ENCODE measurements at places on chromosomes 2 and 18.

- peak; percentile 52 for DNase-seq
Observed at GRCh38 chr2:219521066-219521880, 7.0 kb downstream of the ASIC4 start.

GRCh38 chr2:56784046-56784445 is 600.3 kb downstream of the CCDC85A start:
- no peak for DNase-seq

DNA sequence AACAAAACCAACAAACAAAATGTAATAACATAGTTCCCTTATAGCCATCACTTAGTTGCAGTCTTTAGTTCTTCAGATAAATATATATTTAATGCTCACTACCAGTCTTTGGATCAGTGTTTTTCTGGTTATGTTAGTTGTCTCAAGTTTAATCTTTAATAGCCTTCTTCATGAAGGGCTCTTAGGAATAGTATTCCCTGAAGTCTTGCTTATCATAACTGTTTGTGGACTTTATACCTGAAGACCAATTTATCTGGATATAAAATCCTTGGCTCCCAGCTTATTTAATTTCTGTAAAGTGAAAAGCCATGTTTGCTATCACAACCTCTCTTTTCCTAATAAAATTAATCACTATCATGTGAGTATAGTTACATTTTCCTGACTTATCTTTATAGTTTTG is 379.7 kb downstream of the ARL6IP6 start:
- DNase-seq = no peak

GRCh38 chr2:203710952-203711351 is 4.5 kb downstream of the CD28 start:
- no peak for DNase-seq

GRCh38 chr2:183564726-183565125 is 440.5 kb downstream of the NUP35 start:
- no peak for DNase-seq

DNA sequence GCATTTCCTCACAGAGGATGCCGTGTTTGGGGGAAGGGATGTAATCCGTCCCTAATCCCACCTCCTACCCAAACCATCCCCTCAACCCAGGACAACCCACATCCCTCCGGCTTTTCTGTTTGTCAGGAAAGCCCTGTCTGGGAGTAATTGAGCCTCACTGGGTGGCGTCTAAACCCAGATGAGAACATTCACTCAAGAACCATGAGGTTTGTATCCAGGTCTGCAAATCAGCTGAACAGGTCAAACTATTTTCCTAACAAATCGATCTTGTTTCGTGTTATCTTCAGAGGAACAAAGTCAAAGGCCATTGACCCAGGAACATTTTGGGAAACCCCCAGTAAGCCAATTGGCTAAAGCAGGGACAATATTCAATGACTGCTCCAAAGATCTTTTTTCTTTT is 25.7 kb downstream of the CYP27C1 start:
- DNase-seq = no peak

DNA sequence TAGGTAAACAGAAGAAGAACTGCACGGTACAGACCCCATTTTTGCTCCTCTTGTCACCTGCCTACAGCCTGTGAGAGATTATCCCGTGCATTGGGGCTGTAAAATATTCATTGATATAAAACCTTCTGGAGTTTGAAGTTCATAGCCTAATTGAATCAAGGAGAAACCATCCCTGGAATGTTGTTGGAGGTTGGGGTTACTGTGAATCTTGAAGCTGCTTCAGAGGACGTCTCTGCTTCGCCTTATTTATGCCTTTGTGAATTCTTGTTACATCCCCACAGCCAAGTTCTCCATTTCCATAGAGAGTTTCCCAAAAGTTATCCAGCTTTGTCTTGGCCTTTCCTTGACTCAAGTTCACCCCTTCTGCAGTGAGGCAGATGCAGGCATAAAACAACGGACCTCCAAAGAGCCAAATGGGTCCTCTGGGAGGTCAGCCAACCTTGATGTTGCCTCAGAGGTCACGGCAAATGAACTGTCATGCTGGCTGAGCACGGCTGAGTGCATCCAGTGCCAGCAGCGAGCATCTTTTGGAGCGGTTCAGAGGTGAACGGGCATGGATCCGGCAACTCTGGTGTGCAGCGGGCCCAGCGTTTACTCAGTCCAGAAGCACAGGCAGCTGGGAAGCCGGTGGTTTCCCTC is 317.6 kb downstream of the PRKCE start:
- DNase-seq = no peak

DNA sequence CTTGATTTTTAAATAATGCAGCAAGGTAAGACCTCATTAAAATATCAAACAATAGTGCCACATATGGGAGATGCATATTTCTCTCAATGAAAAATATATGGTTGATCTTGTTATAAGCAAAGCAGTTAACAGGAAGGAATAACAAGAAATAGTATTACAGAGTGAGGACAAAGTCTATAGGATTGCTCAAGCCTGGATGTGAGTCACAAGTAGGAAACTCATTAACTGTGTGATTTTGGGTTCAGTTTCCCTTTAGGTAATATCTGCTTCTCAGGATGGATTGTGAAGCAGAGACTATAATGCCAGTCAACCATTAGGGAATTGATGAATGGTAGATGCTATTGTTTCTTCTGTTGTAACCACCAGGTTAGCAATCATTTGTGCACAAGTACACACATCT is 42.9 kb upstream of the SPHKAP start:
- DNase-seq = no peak

DNA sequence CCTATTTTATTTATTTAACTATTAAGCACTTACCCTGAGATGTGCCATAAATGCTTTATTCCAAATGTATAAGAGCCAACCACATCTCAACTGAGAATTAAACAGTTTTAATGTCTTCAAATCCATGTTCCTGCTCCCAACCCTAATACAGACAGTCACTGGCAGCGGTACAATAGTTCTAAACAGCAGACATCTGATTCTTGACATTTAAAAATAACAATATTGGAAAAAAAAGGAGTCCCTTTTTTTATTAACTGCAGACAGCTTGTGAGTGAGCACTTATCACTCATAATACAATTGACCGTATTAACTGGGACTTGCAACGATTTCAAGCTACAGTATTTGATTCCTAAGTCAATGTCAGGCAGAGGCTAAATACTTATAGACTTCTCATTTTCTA is 424.6 kb downstream of the TGIF1 start:
- DNase-seq = no peak

DNA sequence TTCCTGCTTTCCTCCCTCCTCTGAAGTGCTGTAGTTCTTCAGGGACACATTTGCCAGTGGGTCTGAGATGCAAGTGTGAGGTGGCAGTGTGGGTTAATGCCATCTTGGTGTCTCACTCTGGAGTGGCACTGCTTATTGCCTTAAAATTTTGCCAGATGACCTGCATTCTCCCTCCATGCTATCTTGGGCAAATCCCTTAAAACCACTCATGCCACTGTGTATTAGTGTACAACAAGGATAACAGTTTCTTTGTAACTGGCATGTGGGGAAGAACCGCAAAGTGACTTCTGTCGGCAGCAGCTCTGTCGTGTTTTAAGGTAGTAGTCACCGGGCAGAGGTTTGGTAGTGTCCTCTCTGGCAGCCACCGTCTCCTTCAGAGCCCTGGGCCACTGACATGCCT is 124.2 kb downstream of the NEDD4L start:
- no peak for DNase-seq

DNA sequence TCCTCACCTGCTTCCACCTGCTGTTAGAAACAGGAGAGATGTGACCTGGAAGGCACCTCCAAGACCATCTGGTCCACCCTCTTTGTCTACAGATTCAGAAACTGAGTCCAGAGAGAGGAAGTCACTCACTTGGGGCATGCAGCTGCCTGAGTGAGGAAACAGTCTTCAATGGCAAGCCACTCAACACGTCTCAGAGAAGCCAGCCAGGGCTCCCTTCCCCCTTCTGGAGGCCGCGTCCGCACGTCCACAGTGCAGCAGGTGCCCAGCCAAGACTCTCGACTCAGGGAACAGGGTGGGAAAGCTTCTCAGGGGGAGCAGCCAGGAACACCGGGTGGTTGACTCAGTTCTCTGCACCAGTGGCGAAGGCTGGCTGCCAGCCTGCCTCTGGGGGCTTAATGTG is 201.7 kb downstream of the BCL11A start:
- no peak for DNase-seq

DNA sequence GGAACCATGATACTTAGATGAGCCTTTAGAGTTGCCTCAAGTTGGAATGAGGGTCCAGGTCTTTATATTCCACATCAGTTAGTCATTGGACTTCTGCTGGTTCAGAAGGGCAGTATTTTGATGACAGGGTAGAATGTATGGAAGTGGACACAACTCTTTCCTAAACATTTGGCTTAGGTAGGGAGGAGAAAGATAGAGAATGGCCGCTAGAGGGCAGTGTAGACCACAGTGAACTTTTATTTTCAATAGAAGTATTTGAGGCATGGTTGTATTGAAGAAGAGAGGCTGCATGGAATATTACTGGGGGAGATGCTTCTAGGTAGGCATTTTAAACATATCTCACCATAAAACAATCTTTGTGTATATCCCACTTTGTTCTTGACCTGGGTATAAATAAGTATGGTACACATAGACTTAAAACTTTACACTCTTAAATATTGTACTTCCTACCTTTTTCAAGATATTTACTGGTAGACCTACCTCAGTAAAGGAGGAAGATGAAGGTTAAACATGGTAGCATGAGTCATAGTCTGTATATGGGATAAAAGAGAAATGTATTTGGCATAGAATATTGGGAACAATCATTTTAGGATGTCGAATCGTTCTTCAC is 497.6 kb upstream of the FAM98A start:
- peak; percentile 72 for DNase-seq

- DNase-seq = no peak
Observed at GRCh38 chr2:25537526-25537925, 135.9 kb downstream of the DTNB start.

DNA sequence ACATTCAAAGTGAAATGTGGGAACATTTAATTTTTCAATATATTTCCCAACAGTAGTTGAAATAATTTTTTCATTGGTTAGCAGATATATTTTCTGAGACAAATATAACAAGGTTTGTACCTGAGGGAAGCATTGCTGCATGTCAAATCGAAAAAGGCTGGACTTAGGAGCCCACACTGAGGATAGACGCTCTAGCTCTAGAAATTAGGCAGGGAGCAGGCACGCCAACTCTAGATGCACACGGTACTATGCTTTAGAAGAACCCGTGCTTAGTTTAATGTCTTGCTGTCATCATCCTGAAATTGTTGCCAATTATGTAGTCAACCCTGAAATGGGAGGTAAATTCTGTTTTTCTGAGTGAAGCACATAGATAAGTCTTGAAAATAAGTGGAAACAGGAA is 731.1 kb upstream of the ZNF804A start:
- DNase-seq = no peak

DNA sequence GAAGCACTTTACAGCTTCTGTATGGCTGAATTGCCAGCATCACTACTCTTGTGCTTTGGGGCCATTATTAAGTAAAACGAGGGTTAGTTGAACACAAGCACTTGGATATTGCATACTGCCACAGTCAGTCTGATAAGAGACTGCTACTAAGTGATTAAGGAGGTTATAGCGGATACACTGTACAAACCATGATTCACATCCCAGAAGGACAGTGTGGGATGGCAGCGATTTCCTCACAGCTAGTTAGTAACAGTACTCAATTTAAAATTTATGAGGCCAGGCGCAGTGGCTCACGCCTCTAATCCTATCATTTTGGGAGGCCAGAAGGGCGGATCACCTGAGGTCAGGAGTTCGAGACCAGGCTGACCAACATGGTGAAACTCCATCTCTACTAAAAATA is 2.6 kb upstream of the BMPR2 start:
- DNase-seq = no peak

DNA sequence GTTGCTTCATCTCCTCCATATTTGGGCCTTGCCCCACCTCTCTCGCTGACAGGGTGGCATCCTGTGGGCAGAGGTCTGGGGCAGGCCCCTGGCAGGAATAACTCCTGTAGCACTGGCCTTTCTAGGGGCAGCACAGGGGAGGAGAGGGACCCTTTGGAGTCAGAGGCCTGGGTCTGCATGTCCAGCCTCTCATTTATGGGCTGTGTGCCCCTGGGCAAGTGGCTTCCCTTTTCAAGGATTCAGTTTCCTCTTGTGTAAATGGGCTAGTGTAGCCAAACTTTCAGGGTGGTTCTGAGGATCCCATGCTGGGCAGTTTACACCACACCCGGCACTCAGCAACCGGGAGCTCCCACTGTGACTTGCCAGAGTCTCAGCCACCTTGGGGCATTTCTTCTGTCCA is 23.4 kb downstream of the ADRA2B start:
- no peak for DNase-seq

DNA sequence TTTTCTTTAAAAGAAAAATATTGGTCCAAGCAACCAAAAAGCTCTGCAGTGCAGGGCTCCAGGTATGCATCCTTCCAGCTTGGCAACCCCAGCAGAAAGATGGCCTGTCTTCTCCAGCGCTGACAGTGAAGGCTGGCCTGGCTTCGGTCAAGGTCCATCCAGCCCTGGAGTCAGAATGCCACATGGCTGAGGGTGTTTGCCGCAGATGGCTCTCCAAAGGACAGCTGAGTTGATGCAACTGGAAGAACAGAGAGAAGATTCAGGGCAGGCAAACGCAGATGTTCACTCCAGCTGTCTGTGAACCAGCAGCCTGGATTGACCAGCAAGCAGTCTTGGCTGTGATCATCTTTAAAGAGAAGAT is 51.4 kb downstream of the MARCO start:
- no peak for DNase-seq

GRCh38 chr2:8267048-8267447 is 414.8 kb upstream of the ID2 start:
- no peak for DNase-seq

GRCh38 chr2:149561309-149561926 is 26.2 kb downstream of the MMADHC start:
- DNase-seq = peak; percentile 52

GRCh38 chr2:108637304-108637669 is 82.0 kb upstream of the RANBP2 start:
- peak; percentile 89 for DNase-seq

DNA sequence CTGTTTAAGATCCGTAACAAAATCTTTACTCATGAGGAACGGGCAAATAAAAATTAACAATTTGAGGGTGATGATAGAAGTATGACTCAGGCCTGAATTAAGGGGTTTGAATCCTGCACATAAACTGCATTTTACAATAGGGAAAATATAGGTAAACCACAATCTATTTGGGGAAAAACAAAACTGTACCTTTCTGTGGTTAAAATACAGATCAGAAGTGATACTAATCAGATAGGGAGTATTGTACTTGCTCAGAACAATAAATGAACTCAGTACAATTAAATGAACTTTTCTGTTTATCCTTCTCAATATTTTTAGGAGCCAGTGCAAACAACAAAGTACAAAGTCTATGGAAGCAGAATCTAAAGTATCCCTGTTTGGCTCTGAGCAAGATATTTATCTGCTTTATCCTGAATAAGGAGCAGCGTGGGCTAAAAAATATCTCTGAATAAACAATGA is 287.3 kb downstream of the ZNF385B start:
- DNase-seq = no peak

DNA sequence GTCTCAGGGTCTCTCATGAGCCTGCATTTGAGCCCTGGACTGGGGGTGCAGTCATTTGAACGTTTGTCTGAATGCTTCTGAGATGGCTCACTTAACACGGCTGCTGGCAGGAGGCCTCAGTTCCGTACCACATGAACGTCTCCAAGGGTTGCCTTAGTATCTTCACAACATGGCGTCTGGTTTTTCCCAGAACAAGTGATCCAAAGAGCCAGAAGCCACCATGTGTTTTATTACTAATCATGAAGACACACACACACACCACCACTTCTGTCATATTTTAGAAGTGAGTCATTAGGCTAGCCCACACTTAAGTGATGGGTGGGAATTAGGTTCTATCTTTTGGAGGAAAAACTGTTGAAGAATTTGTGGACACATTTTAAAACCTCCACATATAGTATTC is 15.0 kb upstream of the MYO1B start:
- no peak for DNase-seq

Data from cardiac muscle cell (in vitro differentiated cells and primary cell).